ENCODE measurements at places on chromosomes 7 and 10.

- no peak for DNase-seq
Observed at GRCh38 chr10:74231375-74231774, 80.4 kb downstream of the ADK start.

DNA sequence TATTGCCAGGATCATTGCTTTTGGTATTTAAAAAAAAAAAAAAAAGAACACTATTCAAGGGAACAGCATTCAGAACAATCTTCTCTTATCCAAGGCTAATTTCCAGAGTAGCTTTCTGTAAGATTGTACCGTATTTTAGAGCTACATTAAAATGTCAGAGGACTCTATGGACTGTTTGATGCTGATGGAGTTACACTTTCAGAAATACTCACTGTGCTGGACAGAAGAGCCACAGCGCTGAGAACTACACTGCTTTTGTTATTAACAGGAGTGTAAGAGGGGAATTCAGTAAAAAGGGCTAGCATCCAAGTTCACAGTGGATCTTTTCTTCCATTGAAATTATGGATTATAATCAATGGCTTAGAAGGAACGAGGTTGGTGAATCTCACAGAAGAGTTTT is 247.7 kb downstream of the AHR start:
- no peak for DNase-seq

GRCh38 chr7:18119985-18120384 is 92.3 kb upstream of the PRPS1L1 start:
- no peak for DNase-seq

GRCh38 chr7:90579181-90579688 is 16.9 kb upstream of the CDK14 start:
- DNase-seq, result no peak

GRCh38 chr10:28429573-28430216 is 103.2 kb upstream of the WAC start:
- DNase-seq, result no peak

Measured in stimulated activated CD4-positive, alpha-beta T cell treated with anti-CD3 and anti-CD28 coated beads, Interleukin-1b, Interleukin-23, amount 100 ng/mL, for 4 hours (primary cell).